Stimulated activated CD4-positive, alpha-beta T cell treated with anti-CD3 and anti-CD28 coated beads, Interleukin-1b, Interleukin-23, amount 100 ng/mL, for 24 hours (primary cell): ENCODE measurements at places on chromosomes 7 and 10.

- DNase-seq, result no peak
These were observed 562.2 kb upstream of the FOXK1 start for GRCh38 chr7:4119848-4120247.

GRCh38 chr10:74963549-74963948 is 137.1 kb downstream of the KAT6B start:
- no peak for DNase-seq

- no peak for DNase-seq
These were observed 130.4 kb upstream of the BMPER start for GRCh38 chr7:33774762-33775523.

DNA sequence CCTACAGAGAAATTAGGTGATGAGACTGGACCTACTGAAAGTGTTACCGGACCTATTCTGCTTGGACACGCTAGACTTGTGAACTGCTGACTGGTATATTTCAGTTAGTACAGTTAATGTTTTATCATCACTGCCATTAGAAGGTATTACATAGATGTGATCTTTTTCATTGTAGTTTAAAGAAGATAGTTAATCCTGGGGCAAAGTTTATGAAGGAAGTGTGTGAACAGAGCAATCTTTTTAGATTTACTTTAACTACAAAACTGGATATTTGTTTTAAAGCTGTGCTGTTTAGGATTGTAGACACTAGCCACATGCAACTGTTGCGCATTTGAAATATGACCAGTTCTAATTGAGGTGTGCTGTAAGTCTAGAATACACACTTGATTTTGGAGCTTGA is 446.7 kb downstream of the AUTS2 start:
- no peak for DNase-seq

- DNase-seq, result no peak
These were observed 12.6 kb downstream of the KLLN start for GRCh38 chr10:87850742-87851205.

GRCh38 chr10:34187201-34187600 is 627.9 kb downstream of the PARD3 start:
- no peak for DNase-seq

- DNase-seq, result no peak
These were observed 74.2 kb upstream of the ZPBP start for GRCh38 chr7:50166997-50167965.
